ENCODE measurements at places on chromosomes 4 and X. TPM values are rescaled to one million over a fixed set of nuclear protein-coding genes. Genes with fewer than 3 reads are reported as not detected.

Gene FAT1
- 254 TPM for total RNA-seq

GRCh38 chrX:8424912-8425311 lies 39.7 kb upstream of the VCX3B start:
- no peaks in the 10 kb centered on the region for H3K4me1 ChIP-seq
- H3K36me3 ChIP-seq: no peaks in the 10 kb centered on the region
- H3K4me3 ChIP-seq: no peak overlapping the region
- no peaks in the 10 kb centered on the region for H3K27me3 ChIP-seq

- H3K27ac ChIP-seq: no peak overlapping the region
- no peaks in the 10 kb centered on the region for H3K4me1 ChIP-seq
- no peak for DNase-seq
- H3K4me3 ChIP-seq: no peak overlapping the region
- no peaks in the 10 kb centered on the region for H3K36me3 ChIP-seq
Observed at GRCh38 chr4:67234296-67234695, 311.0 kb downstream of the CENPC start.

Gene ZNF280C
- 5.0 TPM for total RNA-seq

Gene FAM9C
- not detected for total RNA-seq

DNA sequence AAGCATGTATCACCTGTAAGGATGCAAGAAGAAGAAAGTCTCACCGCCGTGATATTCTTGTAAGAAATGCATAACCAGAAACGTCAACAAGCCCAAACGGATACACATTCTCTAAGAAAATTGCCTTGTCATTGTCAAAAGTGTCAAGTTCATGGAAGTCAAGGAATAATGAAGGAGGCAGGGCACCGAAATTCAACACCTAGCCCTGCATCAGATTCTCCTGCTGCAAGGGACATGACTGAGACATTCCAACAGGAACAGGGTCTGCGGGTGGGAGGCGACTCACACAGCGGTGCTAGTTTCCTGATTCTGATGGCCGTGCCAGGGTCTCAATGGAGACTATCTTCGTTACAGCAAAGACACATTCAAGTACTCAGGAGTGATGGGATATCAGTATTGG lies 26.7 kb downstream of the IRF2 start:
- no peaks in the 10 kb centered on the region for H3K27me3 ChIP-seq
- H3K4me1 ChIP-seq: peaks cover 11% of the 10 kb centered on the region
- no peak overlapping the region for H3K27ac ChIP-seq
- H3K36me3 ChIP-seq: no peaks in the 10 kb centered on the region

Gene TMPRSS11D
- total RNA-seq: not detected

- no peaks in the 10 kb centered on the region for H3K4me1 ChIP-seq
- DNase-seq: peak; percentile 38
- no peaks in the 10 kb centered on the region for H3K36me3 ChIP-seq
- no peak overlapping the region for H3K4me3 ChIP-seq
Observed at GRCh38 chrX:17291171-17291900, 83.7 kb upstream of the NHS start.

Gene MAGEA9
- not detected for total RNA-seq

Gene CSN1S1
- total RNA-seq: not detected

Gene MAGEC2
- total RNA-seq: not detected

Gene CFAP47
- 1.4 TPM for total RNA-seq

- H3K27ac ChIP-seq: peak overlapping the region; percentile 41
- H3K4me1 ChIP-seq: peaks cover 32% of the 10 kb centered on the region
- no peaks in the 10 kb centered on the region for H3K36me3 ChIP-seq
- no peak overlapping the region for H3K4me3 ChIP-seq
Observed at GRCh38 chr4:3708103-3708510, 58.1 kb upstream of the ADRA2C start.

Gene NPY5R
- 3.0 TPM for total RNA-seq

Gene BEX5
- 9.5 TPM for total RNA-seq

DNA sequence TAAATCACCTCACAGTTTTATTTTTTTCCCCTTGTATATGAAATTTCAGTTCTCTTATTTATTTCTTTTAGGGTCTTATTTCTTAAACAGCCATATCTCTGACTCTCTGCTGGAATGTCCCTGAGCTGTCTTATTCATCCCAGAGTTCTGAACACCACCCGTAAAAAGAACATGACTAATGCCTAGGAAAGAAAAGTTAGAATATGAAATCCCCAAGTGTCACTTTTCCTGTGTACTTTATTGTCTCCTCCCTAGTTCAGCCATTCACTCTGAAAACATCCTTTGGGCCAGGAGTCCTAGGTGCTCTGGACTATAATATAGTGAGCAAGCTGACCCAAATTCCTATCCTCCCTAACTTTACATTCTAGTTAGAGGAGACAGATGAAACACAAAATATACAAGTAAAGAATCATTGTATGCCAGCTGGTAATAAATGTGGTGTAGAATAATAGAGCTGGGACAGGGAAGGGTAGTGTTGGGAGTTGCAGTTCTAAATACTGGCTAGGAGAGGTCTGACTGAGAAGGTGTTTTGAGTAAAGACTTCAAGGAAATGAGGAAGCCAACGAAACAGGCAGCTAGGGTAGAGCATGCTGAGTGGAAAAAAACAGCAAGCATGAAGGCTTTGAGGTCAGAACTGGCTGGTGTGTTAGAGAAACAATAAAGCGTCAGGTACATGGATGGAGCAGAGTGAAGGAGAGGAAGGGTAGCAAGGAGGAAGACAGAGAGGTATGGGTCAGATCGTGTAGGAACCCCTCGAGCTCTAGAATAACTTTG lies 40.6 kb upstream of the FTHL17 start:
- H3K27ac ChIP-seq: no peak overlapping the region
- H3K27me3 ChIP-seq: no peaks in the 10 kb centered on the region
- DNase-seq: no peak
- no peaks in the 10 kb centered on the region for H3K4me1 ChIP-seq
- H3K4me3 ChIP-seq: no peak overlapping the region

Gene REELD1
- total RNA-seq: 0.66 TPM

GRCh38 chr4:180669680-180670079 lies 1573.5 kb upstream of the TENM3 start:
- no peak overlapping the region for H3K4me3 ChIP-seq
- no peak for DNase-seq
- no peaks in the 10 kb centered on the region for H3K27me3 ChIP-seq
- no peaks in the 10 kb centered on the region for H3K4me1 ChIP-seq
- no peaks in the 10 kb centered on the region for H3K36me3 ChIP-seq
- H3K27ac ChIP-seq: no peak overlapping the region

- no peaks in the 10 kb centered on the region for H3K4me1 ChIP-seq
- H3K27ac ChIP-seq: no peak overlapping the region
- H3K27me3 ChIP-seq: no peaks in the 10 kb centered on the region
- H3K4me3 ChIP-seq: no peak overlapping the region
Observed at GRCh38 chrX:144946666-144947065, 300.6 kb upstream of the SPANXN1 start.

GRCh38 chr4:89303177-89303576 lies 4.4 kb downstream of the GPRIN3 start:
- no peak overlapping the region for H3K4me3 ChIP-seq
- DNase-seq: no peak
- H3K27me3 ChIP-seq: no peaks in the 10 kb centered on the region
- peaks cover 14% of the 10 kb centered on the region for H3K4me1 ChIP-seq

Gene HS6ST2
- total RNA-seq: 2.0 TPM

GRCh38 chr4:30943356-30943755 lies 223.2 kb downstream of the PCDH7 start:
- no peak overlapping the region for H3K27ac ChIP-seq
- H3K36me3 ChIP-seq: no peaks in the 10 kb centered on the region
- H3K27me3 ChIP-seq: no peaks in the 10 kb centered on the region
- H3K4me3 ChIP-seq: no peak overlapping the region
- H3K4me1 ChIP-seq: no peaks in the 10 kb centered on the region

Gene AFM
- total RNA-seq: not detected

Gene RADX
- 4.7 TPM for total RNA-seq

GRCh38 chrX:71067089-71067488 lies 1.0 kb downstream of the SNX12 start:
- peaks cover 2% of the 10 kb centered on the region for H3K36me3 ChIP-seq
- H3K4me3 ChIP-seq: peak overlapping the region; percentile 73
- no peak for DNase-seq
- no peaks in the 10 kb centered on the region for H3K4me1 ChIP-seq
- H3K27me3 ChIP-seq: no peaks in the 10 kb centered on the region
- H3K27ac ChIP-seq: peak overlapping the region; percentile 88

Gene TMPRSS11F
- total RNA-seq: not detected

DNA sequence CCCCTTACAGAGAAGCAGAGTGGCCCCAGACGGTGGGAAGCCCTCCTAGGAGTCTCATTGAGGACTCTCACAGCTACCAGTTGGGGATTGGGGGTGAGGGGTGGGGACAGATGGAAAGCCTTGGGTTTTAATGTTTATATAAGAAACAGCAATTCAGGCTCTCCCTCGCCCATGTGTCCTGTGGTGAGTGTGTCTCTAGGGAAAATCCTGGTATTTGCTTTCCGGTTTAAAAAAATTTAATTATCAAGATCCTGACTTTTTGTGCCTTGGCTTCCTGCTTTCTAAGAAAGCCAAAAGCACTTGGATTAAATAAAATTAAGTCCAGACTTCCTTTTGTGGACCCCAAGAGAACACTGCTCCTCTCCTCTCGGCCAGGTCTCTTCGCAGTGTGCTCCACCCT lies 93.8 kb downstream of the SOWAHB start:
- no peaks in the 10 kb centered on the region for H3K36me3 ChIP-seq
- H3K27me3 ChIP-seq: no peaks in the 10 kb centered on the region
- H3K4me3 ChIP-seq: no peak overlapping the region
- no peak for DNase-seq
- H3K4me1 ChIP-seq: no peaks in the 10 kb centered on the region
- H3K27ac ChIP-seq: no peak overlapping the region

DNA sequence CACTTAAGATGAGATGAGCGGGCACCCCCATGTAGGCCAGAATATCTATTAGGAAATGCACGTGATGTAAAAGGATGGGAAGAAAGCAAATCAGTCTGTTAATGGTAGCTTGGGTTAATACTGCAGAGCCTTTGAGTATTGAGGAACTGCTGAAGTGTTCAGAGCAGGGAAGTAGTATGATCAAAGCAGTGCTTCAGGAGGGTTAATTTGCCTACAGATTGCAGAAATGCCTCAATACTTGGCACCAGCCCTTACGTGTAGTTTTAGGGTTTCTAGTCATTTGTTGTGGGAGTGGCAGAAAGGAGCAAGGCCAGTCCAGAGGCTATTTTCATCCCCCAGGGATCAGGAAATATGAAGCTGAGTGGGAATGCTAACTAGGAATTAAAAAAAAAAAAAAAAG lies 19.7 kb downstream of the ZFX start:
- peaks cover 3% of the 10 kb centered on the region for H3K4me1 ChIP-seq
- H3K36me3 ChIP-seq: no peaks in the 10 kb centered on the region
- H3K27ac ChIP-seq: no peak overlapping the region

Gene ASB12
- not detected for total RNA-seq

GRCh38 chr4:40197879-40198689 lies 1.3 kb downstream of the RHOH start:
- H3K27ac ChIP-seq: no peak overlapping the region
- no peaks in the 10 kb centered on the region for H3K36me3 ChIP-seq
- no peak for DNase-seq
- no peaks in the 10 kb centered on the region for H3K27me3 ChIP-seq

Gene FHIP1A
- 16.5 TPM for total RNA-seq

DNA sequence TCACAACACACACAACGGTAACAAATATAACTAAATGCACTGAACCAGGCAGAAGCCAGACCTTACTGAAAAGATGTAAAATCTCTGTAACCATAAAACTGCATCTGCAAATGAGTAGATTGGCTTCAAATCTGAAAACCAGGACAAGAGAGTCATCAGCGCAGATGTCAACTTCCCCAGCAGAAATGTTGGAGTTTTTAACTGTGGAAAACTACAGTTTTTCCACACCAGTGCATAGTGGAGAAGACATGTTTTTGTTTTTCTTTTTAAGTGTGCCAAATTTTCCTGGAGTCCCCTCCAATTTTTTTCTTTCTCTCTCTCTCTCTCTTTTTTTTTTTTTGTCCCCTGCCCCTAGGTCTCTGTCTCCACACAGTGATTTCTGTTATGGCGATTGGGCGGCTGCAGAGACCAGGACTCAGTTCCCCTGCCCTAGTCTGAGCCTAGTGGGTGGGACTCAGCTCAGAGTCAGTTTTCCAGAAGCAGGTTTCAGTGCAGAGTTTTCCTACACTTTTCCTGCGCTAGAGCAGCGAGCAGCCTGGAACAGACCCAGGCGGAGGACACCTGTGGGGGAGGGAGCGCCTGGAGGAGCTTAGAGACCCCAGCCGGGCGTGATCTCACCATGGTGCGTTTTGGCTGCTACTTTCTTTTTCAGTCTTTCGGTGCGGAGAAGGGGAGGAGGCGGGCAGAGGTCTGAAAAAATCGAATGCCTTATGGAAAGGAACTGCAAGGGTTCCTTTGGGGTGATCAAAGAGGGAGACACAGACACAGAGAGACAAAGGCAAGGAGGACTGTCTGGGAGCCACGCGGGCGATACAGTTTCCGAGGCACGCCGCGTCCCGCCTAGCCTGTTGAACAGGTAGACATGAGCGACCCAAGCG lies at the start of gene GUCY1A1:
GUCY1A1 (plus strand) TSS at position 505 of the 878 bp plus-strand sequence. CDS start 30,020 bp downstream, outside the sequence.
- no peaks in the 10 kb centered on the region for H3K4me1 ChIP-seq
- no peaks in the 10 kb centered on the region for H3K27me3 ChIP-seq
- H3K36me3 ChIP-seq: no peaks in the 10 kb centered on the region
- DNase-seq: peak; percentile 69
- peak within 1 kb of the TSS; percentile 85 for H3K4me3 ChIP-seq

GRCh38 chrX:153935326-153935851 lies 552 bp upstream of the NAA10 start:
- no peaks in the 10 kb centered on the region for H3K36me3 ChIP-seq
- peaks cover 2% of the 10 kb centered on the region for H3K4me1 ChIP-seq
- H3K27ac ChIP-seq: no peak overlapping the region
- no peaks in the 10 kb centered on the region for H3K27me3 ChIP-seq

GRCh38 chrX:47221756-47222155 lies 3.3 kb downstream of the CDK16 start:
- peaks cover 13% of the 10 kb centered on the region for H3K36me3 ChIP-seq
- H3K27me3 ChIP-seq: peaks cover 4% of the 10 kb centered on the region
- H3K4me3 ChIP-seq: no peak overlapping the region
- DNase-seq: no peak
- peaks cover 12% of the 10 kb centered on the region for H3K4me1 ChIP-seq

DNA sequence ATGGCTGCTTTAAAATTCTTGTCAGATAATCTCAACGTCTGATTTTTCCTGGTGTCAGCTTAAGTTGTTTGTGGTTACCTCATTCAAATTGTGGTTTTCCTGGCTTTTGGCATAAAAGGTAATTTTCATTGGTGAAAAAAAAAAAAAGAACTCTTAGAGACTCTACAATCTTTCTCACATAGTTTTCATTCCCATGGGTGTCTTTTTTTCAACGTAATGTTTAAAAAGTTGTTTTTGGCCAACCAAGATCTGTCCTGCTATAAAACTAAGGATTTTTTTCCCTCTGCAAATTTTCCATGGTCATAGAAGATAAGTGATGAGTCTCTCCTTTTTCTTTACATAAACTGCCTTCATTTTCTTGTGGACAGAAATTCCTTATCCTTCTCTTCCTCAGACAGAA lies 28.9 kb upstream of the RPS6KA6 start:
- H3K27ac ChIP-seq: no peak overlapping the region
- no peak for DNase-seq
- H3K4me1 ChIP-seq: no peaks in the 10 kb centered on the region
- no peaks in the 10 kb centered on the region for H3K27me3 ChIP-seq

- no peak for DNase-seq
- H3K4me1 ChIP-seq: no peaks in the 10 kb centered on the region
- no peak overlapping the region for H3K4me3 ChIP-seq
- H3K27me3 ChIP-seq: no peaks in the 10 kb centered on the region
- H3K27ac ChIP-seq: no peak overlapping the region
Observed at GRCh38 chr4:94978904-94979303, 221.1 kb downstream of the BMPR1B start.

GRCh38 chrX:98548519-98548918 lies 1664.8 kb downstream of the RPA4 start:
- H3K27ac ChIP-seq: no peak overlapping the region
- H3K4me1 ChIP-seq: no peaks in the 10 kb centered on the region
- no peak overlapping the region for H3K4me3 ChIP-seq
- DNase-seq: no peak
- no peaks in the 10 kb centered on the region for H3K36me3 ChIP-seq

- DNase-seq: no peak
- H3K27ac ChIP-seq: no peak overlapping the region
- H3K4me3 ChIP-seq: no peak overlapping the region
Observed at GRCh38 chr4:161919442-161920220, 244.2 kb downstream of the FSTL5 start.

Gene MAP9
- total RNA-seq: 20.1 TPM

Measured in kidney (tissue), 22 donors.